ENCODE measurements at places on chromosomes 11 and 22. TPM values are rescaled to one million over a fixed set of nuclear protein-coding genes. Genes with fewer than 3 reads are reported as not detected.

ARHGAP32 gene
- total RNA-seq: 66.9 TPM

IFITM10 gene
- 1.4 TPM for total RNA-seq

CD6 gene
- total RNA-seq: 3.0 TPM

TMEM45B gene
- total RNA-seq: 336 TPM

NPAS4 gene
- not detected for total RNA-seq

GRCh38 chr11:105767931-105768330 is 158.1 kb downstream of the GRIA4 start:
- no peaks in the 10 kb centered on the region for H3K27me3 ChIP-seq
- no peaks in the 10 kb centered on the region for H3K36me3 ChIP-seq
- no peak overlapping the region for H3K27ac ChIP-seq
- H3K4me1 ChIP-seq: no peaks in the 10 kb centered on the region
- DNase-seq: no peak

DNA sequence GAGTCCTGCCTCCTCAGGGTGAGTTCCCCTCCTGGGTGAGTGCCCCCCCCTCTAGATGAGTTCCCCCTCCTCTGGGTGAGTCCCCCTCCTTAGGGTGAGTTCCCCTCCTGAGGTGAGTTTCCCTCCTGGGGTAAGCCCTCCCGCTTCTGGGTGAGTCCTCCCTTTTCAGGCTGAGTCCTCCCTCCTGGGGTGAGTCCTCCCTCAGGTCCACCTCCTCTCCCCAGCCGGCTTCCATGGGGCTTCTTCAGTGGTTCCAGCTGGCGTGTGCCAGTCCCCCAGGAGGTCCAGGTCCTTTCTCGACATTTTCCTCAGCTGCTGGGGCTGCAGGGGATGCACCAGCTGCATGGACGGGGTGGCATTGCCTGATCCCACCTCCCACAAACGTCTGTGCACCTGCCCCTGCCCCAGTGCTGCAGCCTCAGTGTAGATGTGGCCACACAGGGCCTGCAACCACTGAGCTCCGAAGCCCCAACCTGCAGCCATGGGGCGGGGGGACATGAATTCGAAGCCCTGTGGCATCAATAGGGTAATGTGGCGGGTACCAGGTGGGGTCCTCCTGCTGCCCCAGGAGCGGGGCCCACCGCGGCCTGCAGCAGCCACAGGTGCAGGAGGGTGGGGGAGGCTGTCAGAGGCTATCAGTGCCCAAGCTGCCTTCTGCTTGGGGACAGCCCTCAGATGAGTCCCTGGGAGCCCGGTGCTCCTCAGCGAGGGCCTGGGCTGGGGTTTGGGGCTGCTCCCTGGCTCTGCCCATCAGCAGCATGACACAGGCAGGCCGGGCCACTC is 101.3 kb upstream of the FGF3 start:
- no peak overlapping the region for H3K4me3 ChIP-seq
- H3K4me1 ChIP-seq: peaks cover 11% of the 10 kb centered on the region
- no peak overlapping the region for H3K27ac ChIP-seq

- H3K27ac ChIP-seq: no peak overlapping the region
- no peaks in the 10 kb centered on the region for H3K36me3 ChIP-seq
- H3K4me3 ChIP-seq: no peak overlapping the region
- H3K27me3 ChIP-seq: no peaks in the 10 kb centered on the region
- no peaks in the 10 kb centered on the region for H3K4me1 ChIP-seq
- DNase-seq: no peak
Measured at GRCh38 chr22:27480487-27480886, 321.1 kb downstream of the MN1 start.

- DNase-seq: no peak
- H3K36me3 ChIP-seq: no peaks in the 10 kb centered on the region
- no peaks in the 10 kb centered on the region for H3K4me1 ChIP-seq
- no peaks in the 10 kb centered on the region for H3K27me3 ChIP-seq
- H3K4me3 ChIP-seq: no peak overlapping the region
Measured at GRCh38 chr11:116173941-116174911, 598.6 kb downstream of the BUD13 start.

DNA sequence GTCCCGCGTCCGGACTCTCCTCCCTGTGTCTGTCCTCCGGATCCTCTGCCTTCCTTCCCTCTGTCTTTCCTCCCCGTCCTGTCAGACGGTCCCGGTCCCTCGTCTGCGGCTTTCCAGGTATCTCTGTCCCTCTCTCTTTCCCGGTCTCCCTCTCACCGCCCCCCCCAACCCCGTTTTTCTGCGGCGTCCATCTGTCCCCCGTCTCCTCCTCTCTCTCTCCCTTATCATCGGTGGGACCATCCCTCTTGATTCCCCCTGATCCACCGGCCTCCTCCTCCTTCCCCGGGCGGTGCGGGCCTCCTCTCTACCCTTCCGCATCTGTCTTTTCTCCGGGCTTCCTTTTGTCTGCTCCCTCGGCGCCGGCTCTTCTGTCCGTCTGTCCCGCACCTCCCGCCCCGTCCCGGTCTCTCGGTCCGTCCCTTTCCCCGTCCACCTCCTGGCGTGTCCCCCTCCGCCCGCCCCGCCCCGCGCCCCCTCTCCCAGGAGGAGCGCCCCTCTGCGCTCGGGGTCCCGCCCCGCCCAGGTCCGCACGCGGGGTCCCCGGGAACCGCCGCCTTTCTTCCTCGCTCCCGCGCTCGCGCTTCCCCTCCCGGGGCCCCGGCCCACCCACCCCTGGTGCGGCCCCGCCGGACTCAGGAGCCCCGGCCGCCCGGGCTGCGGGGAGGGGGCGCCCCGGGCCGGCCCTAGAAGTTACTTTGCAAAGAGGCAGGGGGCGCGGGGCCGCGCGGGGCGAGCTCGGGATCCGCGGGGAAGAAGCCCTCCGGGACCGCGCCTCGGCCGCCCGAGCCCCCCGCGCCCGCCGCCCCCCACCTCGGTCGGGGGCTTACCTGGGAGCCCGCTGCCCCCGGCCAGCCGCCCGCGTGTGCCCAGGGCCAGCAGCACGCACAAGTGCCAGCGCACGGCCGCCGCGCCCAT is 568 bp downstream of the SCUBE1 start:
- peaks cover 61% of the 10 kb centered on the region for H3K27me3 ChIP-seq
- peaks cover 4% of the 10 kb centered on the region for H3K4me1 ChIP-seq
- no peaks in the 10 kb centered on the region for H3K36me3 ChIP-seq
- no peak overlapping the region for H3K27ac ChIP-seq
- no peak for DNase-seq

DNA sequence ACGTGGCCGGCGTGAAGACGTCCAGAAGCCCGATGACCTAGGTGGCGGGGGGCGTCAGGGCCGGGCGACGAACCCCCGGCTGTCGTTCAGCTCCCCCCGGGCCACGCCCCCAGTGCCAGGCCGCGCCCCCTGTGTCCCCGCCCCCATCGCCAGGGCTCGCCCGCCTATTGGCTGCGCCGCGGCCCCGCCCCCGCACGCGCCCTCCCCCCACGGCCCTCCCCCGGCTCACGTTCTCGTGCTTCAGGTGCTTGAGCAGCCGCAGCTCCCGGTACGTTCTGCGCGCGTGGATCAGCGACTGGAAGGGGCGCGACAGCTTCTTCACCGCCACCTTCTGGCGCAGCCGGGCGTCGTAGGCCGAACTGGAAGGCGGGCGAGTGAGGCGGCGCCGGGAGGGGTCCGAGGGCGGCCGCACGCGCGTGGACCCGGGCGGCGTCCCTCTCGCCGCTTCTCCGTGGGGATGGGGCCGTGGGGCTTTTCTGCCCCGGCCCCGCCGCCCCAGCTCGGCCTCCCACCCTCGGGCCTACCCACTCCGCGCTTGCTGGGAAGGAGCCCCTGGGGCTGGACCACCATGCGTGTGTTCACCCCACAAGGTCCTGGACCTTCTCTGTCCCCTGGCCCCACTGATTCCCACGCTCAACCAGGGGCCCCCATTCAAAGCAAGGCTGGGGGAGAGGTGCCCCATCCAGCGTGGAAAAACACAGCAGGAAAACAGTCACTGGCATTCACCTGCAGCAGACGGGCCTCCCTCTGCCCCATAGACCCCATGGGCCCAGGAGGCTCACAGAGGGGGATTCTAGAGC is 2.4 kb downstream of the MAPK11 start:
- H3K4me3 ChIP-seq: no peak overlapping the region
- DNase-seq: peak; percentile 66
- peaks cover 66% of the 10 kb centered on the region for H3K27me3 ChIP-seq
- H3K36me3 ChIP-seq: no peaks in the 10 kb centered on the region
- H3K4me1 ChIP-seq: peaks cover 54% of the 10 kb centered on the region
- no peak overlapping the region for H3K27ac ChIP-seq

DNA sequence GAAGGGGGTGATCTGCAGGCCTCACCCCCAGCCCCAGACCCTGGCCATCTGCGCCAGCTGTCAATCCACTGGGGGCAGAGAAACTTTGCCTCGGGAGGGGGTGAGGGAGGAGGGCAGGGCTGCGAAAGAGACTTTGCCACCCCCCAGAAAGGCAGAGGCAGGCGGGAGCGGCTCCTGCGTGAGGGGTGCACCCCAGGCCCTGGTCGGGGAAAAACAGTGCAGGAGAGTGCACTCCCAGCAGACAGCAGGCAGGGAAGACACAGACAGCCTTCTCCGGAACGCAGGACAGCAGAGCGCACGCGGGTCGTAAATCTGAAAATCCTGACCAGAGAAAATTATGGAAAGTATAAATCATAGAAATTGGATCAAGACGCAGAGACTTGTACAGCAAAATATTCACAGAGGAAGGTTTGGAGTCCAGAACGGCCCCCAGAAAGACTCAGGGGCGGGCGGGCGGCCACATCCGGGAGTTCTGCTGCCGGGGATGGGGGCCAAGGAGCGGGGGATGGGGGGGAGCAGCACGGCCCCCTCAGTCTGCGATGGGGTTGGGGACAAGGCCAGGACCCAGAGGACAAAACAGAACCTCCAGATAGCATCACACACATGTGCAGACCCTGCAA is 8.0 kb upstream of the MRPL23 start:
- no peaks in the 10 kb centered on the region for H3K4me1 ChIP-seq
- H3K36me3 ChIP-seq: no peaks in the 10 kb centered on the region
- DNase-seq: no peak
- H3K27me3 ChIP-seq: no peaks in the 10 kb centered on the region

DNA sequence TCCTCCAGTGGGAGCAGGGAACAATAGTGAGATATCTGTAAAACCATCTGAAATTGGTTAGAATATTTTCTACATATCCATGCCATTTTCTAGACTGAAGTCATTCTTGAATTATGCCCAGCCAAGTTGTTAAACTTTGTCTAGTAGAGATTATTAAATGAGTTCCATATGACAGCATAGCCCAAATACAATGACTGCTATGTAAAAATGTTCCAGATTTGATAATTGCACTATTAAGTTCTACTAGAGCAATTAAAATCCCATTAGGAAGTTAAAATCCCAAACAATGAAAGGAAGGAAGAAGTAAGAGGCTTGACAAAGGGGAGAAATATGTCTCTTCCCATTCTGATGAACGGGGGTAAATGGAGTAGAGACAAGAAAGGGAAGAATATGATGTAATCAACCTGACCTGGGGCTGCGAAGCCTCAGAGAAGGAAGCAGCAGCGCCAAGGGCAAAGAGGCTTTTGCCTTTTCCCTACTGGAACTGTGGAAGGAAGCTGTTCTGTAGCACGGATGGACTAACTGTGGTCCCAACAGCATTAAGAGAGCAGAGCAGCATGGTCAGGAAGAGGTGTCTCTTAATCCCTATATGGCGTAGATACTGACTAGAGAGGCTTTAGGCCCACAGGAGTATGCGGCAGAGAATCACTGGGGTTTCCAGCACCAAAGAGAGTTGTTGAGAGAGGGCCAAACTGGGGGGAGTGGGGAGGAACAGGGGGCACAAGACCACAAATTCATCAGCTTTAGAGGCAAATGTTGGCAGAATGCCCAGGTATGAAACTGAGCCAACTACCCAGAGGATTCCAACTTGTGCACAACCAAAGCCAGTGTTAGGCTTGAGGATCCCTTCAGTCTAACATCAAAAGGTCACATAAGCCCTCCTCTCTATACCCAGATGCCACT is 26.7 kb downstream of the RRP8 start:
- H3K36me3 ChIP-seq: no peaks in the 10 kb centered on the region
- H3K27me3 ChIP-seq: no peaks in the 10 kb centered on the region
- DNase-seq: no peak
- H3K4me3 ChIP-seq: no peak overlapping the region
- no peaks in the 10 kb centered on the region for H3K4me1 ChIP-seq

GRCh38 chr11:127369356-127369755 is 368.8 kb upstream of the KIRREL3 start:
- DNase-seq: no peak
- H3K4me1 ChIP-seq: no peaks in the 10 kb centered on the region
- no peak overlapping the region for H3K4me3 ChIP-seq

GRCh38 chr11:45939836-45940235 is 17.4 kb downstream of the LARGE2 start:
- no peak for DNase-seq
- H3K27ac ChIP-seq: no peak overlapping the region
- H3K4me1 ChIP-seq: no peaks in the 10 kb centered on the region
- H3K27me3 ChIP-seq: no peaks in the 10 kb centered on the region
- no peak overlapping the region for H3K4me3 ChIP-seq

- H3K27ac ChIP-seq: no peak overlapping the region
- H3K4me1 ChIP-seq: no peaks in the 10 kb centered on the region
- H3K36me3 ChIP-seq: no peaks in the 10 kb centered on the region
- H3K4me3 ChIP-seq: no peak overlapping the region
Measured at GRCh38 chr22:43404673-43405385, 7.0 kb upstream of the MPPED1 start.

DNA sequence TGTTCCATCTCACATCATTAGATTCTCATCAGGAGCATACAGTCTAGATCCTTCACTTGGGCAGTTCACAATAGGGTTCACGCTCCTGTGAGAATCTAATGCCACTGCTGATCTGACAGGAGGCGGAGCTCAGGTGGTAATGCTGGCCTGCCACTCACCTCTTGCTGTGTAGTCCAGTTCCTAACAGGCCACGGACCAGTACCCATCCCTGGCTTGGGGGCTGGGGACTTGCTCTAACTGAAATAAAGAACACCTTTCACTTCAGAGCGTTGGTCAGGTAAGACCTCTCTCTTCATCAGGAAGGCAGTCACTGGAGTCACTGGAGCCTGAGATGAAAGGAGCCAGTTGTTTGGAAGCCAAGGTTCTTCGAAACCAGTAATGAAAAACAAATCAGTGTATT is 41.7 kb downstream of the PRMT3 start:
- H3K27me3 ChIP-seq: no peaks in the 10 kb centered on the region
- no peaks in the 10 kb centered on the region for H3K4me1 ChIP-seq
- no peaks in the 10 kb centered on the region for H3K36me3 ChIP-seq
- H3K4me3 ChIP-seq: no peak overlapping the region

GRCh38 chr11:119721129-119722120 is 7.6 kb downstream of the NECTIN1 start:
- DNase-seq: no peak
- no peak overlapping the region for H3K27ac ChIP-seq
- no peak overlapping the region for H3K4me3 ChIP-seq
- H3K36me3 ChIP-seq: no peaks in the 10 kb centered on the region

DNA sequence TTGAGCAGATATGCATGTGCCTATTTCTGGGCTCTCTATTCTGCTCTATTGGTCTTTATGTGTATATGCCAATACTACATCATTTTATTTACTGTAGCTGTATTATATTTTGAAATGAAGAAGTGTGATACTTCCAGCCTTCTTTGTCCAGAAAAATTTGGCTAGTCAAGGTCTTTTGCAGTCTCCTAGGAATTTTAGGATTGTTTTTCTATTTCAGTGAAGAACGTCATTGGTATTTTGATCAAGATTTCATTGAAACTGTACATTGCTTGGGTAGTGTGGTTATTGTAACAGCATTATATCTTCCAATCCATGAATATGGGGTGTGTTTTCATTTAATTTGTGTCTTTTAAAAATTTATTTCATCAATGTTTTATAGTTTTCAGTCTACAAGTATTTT is 400.3 kb downstream of the AASDHPPT start:
- H3K4me3 ChIP-seq: no peak overlapping the region
- H3K27me3 ChIP-seq: no peaks in the 10 kb centered on the region
- no peak overlapping the region for H3K27ac ChIP-seq
- no peaks in the 10 kb centered on the region for H3K36me3 ChIP-seq
- no peaks in the 10 kb centered on the region for H3K4me1 ChIP-seq
- DNase-seq: no peak

GRCh38 chr11:8541448-8541847 is 52.6 kb downstream of the STK33 start:
- DNase-seq: no peak
- H3K27ac ChIP-seq: no peak overlapping the region
- H3K36me3 ChIP-seq: no peaks in the 10 kb centered on the region
- no peaks in the 10 kb centered on the region for H3K4me1 ChIP-seq
